ENCODE measurements at places on chromosomes 6 and 20.

GRCh38 chr20:2469991-2470422, 582 bp downstream of the SNRPB start:
- peak; percentile 14 for DNase-seq

DNA sequence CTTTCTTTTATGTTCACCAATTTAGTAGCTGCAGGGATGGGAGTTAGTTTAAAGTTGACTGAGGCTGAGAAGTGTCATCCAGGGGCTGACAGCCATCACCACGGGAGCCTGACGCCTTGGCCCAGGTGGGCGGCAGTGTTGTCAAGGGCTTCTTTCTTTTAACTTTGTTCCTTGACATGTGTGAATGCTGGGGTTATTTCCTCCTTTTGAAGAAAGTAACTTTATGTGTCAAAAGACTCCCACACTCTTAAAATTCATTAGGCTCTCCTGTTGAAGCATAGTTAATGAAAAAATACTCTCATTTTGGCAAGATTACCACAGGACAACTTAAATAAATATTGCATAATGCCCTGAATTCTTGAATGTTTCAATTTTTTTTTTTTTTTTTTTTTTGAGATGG, 50.0 kb downstream of the SASH1 start:
- no peak for DNase-seq

DNA sequence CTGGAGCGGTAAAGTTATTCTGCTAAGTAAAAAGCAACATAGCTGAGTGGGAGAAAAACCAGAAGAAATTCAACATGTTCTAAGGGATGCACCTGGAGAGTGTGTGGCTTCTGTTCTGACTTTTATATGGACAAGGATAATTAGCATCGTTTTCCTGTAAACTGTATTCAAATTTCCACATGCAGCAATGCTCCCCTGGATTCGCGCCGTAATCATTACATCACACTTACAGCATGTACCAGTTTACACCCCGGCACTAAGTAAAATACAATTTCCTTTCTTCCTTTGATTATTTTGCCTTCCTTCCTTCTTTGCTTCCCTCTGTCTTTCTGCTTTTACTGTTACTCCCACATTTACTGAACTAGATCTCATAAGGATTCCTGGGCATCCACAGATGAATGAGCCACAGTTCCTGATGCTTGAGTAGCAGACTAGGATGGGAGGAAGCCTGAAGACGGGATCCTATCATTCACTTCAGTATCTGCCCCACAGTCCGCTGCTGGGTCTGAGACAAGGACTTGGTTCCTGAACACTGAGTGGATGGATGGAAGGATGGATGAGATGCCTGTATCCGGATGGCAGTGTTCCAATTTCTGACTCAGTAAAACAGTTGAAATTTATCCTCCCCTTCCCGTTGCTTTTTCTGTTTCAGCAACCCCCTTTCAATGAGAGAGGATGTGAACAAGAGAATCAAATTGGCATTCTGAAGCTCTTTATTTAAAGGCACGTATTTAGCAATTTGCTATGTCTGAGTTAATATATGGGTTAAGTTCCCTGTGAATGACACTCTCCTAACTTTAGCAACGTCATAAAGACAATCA, 174.6 kb downstream of the GJA10 start:
- no peak for DNase-seq

DNA sequence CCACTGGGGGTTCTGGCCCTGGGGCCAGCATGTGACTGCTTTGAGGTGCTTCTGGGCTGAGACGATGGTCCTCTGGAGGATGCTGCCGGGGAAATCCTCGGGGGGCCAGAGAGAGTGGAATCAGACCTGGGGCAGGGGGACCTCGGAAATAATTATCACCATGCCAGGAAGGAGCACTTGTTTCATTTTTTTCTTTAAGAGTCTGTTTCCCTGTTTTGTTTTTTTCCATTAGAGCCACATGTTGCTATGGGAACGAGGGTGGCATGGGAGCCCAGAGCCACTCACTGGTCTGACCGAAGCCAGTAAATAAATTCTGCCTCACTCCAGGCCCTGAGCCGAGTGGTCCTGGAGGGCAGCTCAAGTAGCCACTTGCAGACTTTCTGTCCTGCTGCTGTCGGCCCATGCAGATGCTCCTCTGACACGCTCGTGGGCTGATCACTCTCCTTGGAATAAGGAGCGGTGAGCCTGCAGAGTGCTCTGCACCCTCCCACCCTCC, 365.1 kb downstream of the ZFAND3 start:
- no peak for DNase-seq

DNA sequence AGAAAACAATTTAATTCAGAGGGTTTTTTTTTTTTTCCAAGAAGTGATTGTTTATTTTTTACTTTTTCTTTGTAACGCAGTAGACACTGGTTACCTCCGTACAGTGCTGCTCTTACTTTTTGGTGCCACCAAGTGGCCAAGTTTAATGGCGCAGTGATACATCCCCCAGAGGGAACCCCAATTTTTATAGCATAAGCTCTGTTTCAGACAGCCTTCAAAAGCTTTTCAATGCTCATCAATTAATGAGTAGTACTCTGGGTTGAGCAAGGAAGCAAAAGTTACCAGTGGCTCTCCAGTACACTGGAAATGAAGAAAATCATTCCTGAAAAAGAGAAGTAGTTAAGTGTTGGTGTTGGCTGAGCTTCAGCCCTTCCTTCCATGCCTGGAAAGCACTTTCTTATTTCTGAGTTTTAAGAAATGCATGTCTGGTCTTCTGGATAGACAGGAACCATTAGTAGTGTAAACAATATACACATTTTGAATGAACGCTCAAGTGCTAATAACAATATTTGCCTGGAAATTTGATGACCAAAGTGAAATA, 129.1 kb upstream of the SMLR1 start:
- DNase-seq = peak; percentile 38

DNA sequence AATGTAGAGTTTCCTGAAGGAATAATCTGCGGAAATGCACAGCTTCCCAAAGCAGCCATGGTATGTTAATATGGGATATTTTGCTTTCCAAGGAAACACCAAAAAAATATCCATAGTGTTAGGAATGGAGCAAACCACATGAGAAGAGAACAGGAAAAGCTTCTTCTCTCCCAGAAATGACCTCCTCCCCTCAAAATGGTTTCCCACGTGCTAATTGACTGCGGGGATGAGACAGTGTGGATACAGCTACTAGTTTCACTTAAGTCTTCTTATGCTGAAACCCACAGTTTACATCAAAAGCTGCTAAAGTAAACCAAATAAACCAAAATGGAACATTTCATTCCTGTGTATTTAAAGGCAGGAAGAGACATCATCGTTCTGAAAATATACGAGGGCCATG, 69.4 kb downstream of the FYN start:
- no peak for DNase-seq

DNA sequence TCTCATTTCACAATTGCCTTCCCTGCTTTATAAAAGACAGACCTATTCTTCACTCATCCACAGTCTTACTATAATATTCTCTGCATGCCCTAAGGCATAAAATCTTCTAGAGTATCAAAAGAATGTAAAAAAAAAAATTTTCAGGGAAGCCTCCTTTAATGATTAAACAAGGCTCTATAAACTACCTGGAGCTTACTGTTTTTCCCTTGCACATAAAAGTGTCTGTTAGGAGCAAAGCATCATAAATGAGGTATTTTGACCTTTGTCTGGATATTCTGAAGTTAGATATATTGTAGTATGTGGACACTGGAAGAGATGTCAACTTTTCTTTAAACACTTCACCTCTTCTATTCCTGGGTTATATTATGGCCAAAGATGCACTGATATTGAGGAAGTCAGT, 97.5 kb downstream of the ARHGAP18 start:
- DNase-seq = no peak

Measured in fibroblast of skin of left quadriceps (primary cell).